ENCODE measurements at places on chromosomes 7 and 10. TPM values are rescaled to one million over a fixed set of nuclear protein-coding genes. Genes with fewer than 3 reads are reported as not detected.

OPN4 gene
- total RNA-seq, result 0.40 TPM

PITX3 gene
- total RNA-seq, result 3.4 TPM

AHR gene
- total RNA-seq, result 27.4 TPM

ADARB2 gene
- not detected for total RNA-seq

ADCY1 gene
- 5.0 TPM for total RNA-seq

TMEM225B gene
- total RNA-seq, result not detected

VWDE gene
- total RNA-seq, result not detected

PON1 gene
- total RNA-seq, result not detected

PAPSS2 gene
- total RNA-seq, result 8.6 TPM

GJC3 gene
- 0.19 TPM for total RNA-seq

IFIT1B gene
- total RNA-seq, result not detected

SLC26A4 gene
- total RNA-seq, result 0.46 TPM

HMX3 gene
- not detected for total RNA-seq

ARHGAP22 gene
- 5.2 TPM for total RNA-seq
